Stimulated activated CD4-positive, alpha-beta T cell treated with anti-CD3 and anti-CD28 coated beads, Interleukin-1b, Interleukin-23, amount 100 ng/mL, for 48 hours (primary cell): ENCODE measurements at places on chromosomes 11 and 22.

DNA sequence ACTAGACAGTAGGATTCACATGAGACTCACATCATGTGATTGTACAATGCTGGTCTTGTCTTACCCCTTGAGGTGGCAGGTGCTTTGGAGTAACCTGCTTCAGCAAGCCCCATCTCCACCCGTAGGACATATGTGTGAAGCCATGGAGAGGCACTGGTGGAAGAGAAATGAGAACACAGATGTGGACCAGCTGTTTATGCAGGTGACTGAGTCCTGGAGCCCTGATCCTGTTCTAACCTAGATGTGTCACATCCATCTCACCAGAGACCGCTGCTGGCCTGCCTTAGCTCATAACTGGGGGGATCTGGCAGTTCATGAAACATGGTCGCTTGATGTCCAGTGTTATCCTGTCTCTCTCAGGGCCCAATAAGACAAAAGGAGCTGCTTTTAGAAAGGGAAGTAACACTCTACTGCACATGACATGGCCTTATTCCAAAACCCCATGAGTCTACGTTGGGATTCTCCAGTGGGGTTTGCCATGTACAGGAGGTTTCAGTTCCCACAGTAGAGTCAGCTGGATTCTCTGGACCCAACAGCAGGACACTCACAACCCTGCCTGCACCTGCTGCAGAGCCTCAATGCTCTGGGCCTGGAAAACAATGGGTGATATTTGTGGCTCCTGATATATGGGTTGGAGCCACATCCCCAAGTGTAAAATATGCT lies 62.0 kb downstream of the GGTLC2 start:
- no peak for DNase-seq

DNA sequence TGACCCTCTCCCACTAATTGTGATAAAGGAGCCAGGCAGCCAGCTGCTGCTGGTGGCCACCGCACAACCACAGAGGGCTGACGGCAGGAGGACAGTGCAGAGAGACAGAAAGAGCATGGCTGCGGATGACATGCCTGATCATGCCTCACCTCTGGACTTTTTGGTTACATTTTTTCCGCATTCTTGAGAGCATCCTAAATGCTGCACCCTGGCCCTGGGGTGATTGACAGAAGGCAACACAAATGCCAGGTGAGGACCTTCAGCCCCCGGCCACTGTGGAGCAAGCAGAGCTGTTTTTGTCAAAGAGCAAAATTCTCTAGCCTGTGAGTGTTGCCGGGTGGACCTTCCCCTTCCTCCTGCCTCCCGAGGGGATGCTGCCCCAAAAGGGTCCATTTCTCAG lies 78.5 kb downstream of the RPS6KA4 start:
- DNase-seq: no peak

DNA sequence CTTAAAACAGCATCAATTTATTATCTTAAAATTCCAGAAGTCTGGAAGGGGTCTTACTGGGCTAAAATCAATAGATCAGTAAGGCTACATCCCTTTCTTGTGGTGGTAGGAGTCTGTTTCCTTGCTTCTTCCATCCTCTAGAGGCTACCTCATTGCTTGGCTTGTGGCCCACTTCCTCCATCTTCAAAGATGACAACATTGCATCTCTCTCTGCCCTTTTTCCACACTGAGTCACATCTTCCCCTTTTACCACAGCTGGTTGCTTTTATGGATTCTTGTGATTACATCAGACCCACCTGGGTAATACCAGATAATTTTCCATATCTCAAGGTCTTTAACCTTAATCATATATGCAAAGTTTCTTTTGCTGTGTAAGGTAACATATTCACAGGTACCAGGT lies 60.9 kb downstream of the GRIA4 start:
- DNase-seq: no peak

DNA sequence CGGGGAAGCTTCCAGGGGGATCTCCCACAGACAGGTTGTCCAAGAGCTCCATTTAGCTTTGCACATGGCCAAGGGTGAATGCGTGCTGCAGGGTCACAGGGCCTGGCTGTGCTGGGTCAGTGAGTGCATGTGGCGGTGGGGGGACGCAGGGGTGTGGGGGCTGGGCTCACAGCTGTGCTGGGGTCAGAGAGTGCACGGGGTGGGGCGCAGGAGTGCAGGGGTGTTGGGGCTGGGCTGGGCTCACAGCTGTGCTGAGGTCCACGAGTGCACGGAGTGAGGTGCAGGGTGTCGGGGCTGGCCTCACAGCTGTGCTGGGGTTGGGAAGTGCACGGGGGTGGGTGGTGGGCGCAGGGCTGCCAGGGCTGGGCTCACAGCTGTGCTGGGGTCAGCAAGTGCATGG lies 557.7 kb downstream of the BRD1 start:
- DNase-seq: no peak

DNA sequence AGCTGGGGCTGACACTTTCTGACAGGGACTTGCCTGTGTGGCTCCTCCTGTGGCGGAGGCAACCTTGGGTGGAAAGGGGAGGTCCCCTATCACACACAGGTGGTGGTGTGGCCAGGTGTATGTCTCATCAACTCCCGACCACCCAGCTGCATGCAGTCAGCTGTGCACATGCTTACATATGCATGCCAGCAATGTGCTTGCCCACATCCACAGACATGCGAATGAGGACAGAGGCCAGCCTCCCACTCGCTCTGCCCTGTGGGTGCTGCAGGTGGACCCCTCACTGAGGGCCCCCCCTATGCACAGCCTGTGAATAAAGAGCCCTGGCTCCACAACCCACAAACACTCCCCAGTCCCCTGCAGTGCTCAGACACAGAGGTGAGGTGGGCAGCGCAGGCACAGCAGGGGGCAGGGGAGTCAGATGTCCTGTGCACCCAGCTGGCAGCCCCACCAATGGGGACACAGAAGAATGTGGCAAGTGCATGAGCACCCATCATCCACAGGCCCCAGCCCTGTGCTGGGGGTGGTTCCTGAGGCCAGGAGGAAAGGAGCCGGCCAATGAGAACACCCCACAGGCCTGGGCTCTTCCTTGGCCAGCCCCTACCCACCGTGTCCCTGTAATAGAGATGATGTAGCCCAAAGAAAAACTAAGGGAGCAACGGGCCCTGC lies 9.5 kb downstream of the GNB1L start:
- no peak for DNase-seq

- DNase-seq: no peak
Observed at GRCh38 chr22:29078036-29078868, 5.4 kb downstream of the KREMEN1 start.

- DNase-seq: no peak
Observed at GRCh38 chr11:45384711-45385241, 98.6 kb upstream of the SYT13 start.

DNA sequence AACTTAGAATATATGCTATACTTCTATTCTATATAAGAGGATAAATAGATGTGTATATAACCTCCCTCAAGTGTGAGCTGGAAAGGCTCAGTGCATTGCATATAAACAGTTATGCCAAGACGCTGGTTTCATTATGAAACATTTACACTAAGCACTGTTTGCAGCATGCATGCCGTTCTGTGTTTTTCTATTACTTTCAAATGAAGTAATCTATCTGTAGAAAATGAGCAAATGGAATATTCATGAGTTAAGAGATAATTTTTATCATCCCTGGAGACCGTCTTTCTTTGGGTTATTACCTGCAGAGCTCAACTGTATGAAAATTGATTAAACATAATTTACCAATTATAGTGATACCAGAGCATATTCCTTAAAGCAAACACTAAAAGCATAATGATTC lies 925.7 kb upstream of the CCDC90B start:
- DNase-seq: no peak

GRCh38 chr11:70111269-70112016 lies 33.3 kb downstream of the ANO1 start:
- DNase-seq: no peak

- no peak for DNase-seq
Observed at GRCh38 chr11:132231656-132232347, 861.4 kb downstream of the NTM start.

GRCh38 chr11:97743205-97743742 lies 1277.5 kb upstream of the CNTN5 start:
- DNase-seq: no peak

- DNase-seq: no peak
Observed at GRCh38 chr11:106076171-106076918, 802 bp downstream of the KBTBD3 start.

DNA sequence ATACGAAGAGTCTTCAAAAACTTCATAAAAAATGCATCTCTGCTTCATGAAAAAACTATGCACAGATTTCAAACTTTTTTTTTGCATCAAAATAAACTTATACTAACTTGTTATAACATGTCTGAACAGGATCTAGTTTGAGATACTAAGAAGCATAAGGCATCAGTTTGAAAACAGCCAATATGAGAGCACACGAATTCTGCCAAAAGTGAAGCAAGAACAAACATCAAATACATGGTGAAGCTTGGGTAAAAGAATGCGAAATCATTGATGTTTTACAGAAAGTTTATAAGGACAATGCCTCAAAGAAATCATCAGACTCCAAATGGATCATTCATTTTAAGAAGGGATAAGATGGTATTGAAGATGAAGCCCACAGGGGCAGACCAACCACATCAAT lies 389.1 kb upstream of the TENM4 start:
- no peak for DNase-seq

GRCh38 chr11:2134022-2135010 lies 4.9 kb downstream of the IGF2 start:
- no peak for DNase-seq

GRCh38 chr11:120039039-120039438 lies 98.9 kb downstream of the TRIM29 start:
- DNase-seq: no peak

GRCh38 chr11:28176351-28176750 lies 68.2 kb downstream of the METTL15 start:
- no peak for DNase-seq

DNA sequence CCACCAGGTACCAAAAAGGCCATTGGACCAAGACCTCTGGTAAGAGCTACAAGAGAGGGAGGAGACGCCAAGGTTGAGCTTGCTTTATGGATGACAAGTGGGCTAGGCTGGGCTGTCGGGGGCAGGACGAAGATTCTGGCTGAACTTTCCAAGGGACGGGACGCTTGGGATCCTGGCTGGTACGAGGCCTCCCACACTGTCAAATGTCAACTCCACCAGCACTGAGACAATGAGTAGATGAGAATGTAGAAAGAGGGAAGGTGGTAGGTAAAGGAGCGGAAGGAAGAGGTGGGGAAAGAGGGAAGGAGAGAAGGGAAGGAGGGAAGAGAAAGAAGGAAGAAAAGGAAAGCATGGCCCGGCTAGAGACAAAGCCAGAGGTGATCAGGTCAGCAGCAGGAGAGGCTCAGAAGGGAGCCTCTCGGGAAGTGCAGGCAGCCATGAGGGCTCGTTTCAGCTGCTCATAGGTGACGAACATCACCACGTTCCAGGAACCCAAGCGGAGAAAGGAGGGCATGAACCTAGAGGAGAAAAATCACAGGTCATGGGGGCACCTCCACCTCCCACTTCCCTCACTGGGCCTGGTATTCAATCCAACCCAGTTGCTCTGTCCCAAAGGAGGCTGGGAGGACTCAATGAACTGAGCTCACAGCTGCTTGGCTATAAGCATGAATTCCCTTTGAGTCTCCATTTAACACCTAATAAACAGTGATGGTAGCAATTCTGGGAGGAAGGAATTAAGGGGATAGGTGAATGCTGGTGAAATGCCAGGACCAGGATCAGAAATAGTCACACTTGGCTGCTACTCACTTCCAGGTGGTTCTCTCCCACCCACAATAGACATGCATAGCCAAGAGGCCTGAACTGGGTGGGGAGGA lies 7.8 kb downstream of the UCP2 start:
- no peak for DNase-seq

DNA sequence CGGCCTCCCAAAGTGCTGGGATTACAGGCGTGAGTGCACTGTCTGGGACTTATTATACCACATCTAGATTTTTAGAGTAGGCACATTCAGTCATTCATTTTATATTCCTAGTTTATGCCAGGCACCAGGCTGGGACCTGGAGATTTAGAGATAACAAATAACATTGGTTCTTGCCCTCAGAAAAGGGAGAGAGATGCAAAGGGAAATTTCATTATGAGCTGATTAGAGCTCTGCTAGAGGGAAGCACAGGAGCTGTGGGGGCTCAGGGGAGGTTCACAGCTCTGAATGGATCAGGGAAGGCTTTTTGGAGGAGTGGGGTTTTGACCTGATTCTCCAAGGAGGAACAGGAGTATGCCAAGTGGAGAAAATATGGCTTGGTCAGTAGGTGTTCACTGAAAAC lies 32.3 kb downstream of the MEI1 start:
- DNase-seq: no peak

DNA sequence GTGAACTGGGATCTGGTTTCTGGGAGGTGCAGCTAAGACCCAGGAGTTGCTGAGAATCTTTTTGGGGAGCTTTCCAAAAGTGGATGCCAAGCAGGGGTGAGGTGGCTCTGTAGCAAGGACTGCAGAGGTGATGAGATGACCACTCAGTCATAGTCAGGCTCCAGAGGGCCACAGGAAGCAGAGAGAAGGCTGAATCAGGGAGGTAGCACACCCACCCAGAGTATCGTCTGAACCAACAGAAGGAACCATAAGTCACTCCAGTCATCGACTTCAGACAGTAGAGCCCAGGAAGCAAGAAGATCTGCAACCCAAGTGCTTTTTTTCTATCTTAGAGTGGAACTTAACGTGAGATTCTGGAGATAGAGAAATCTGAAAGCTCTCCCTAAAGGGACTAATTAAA lies 335.7 kb upstream of the MPPED2 start:
- DNase-seq: no peak

DNA sequence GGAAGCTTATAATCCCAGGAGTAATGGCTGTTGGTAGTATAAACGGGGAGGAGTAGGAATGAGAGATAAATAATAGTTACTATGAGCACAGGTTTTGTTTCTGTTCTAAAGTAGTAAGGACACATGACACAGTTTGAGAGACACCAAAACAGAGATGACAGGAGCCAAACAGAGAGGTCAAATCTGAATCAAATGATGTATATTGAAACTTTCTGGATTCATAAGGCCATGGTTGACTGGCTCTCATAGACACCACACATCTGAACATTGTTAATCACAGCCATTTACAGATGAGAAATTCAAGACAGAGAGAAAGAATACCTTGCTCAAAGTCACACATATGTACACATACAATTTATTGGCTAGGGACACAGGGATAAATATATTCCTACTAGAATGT lies 63.4 kb upstream of the UCP3 start:
- no peak for DNase-seq

GRCh38 chr11:496834-497564 lies 10.0 kb downstream of the RNH1 start:
- DNase-seq: no peak

GRCh38 chr11:123250892-123251656 lies 56.0 kb upstream of the CLMP start:
- no peak for DNase-seq

DNA sequence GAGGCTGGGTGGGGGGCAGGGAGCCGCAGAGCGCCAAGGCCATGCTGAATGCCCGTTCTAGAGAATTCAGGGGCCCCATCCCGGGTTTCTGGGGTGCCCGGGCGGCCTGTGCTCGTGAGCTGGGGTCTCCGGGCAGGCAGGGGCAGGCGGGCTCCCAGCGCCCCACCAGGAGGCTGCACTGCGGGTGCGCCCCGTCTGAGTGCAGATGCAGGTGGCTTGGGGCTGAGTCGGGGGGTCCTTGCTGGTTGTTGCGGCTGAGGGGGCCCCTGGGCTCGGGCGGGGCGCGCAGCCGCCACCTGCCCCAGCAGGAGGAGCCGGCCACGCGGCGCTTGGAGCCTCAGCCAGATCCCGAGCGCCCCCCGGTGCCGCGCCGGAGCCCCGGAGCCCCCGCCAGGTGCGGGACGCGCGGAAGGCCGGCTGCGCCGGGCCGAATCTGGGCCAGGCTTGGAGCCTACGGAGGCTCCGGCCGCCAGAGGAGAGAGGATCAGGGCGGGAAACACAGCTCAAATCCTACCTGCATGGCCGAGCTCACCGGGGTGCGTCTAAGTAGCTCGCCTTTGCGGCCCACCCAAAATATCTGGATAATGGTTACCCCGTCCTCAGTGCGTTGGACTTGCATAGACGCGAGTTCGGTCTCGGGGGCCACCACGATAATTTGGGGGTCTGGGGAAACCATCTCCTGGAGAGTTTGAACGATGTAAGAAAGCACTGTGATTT lies 590 bp upstream of the IGF2 start:
- DNase-seq: no peak
